Stimulated activated CD8-positive, alpha-beta memory T cell treated with anti-CD3 and anti-CD28 coated beads, Interleukin-2, amount 100 ng/mL, for 1 hour (primary cell): ENCODE measurements at places on chromosomes 5 and 9.

GRCh38 chr5:154238776-154239481, 48.4 kb downstream of the GALNT10 start:
- DNase-seq = no peak

DNA sequence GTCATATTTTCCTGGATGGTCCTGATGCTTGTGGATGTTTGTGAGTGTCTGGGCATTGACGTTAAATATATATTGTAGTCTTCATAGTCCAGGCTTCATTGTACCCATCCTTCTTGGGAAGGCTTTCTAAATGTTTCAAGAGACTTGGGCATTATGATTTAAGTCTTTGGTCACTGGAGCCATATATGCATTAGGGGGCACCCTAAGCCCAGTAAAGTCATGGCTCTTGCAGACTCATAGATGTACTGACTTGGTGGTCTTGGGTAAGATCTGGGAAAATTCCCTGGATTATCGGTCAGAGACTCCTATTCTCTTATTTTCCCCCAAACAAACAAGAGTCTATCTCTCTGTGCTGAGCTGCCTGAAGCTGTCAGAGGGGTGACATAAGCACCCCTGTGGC, 271.1 kb downstream of the TRIM36 start:
- no peak for DNase-seq

DNA sequence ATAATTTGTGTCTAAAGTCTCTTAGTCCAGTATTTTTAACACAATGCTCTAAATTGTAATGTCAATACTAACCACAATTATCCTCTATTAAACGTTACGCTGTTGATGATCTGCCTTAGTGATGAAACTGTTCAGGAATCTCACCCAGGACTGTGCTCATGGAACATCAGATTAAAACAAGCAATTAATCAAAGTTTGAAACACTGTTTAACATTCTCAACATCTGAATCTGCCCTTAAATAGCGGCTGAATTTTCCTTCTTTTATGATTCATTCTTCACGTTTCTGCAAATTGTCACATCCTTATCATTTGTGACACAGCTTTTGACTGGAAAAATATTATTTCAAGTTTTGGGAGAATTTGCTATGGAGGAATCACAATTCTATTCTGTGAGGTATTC, 113.8 kb downstream of the MARCHF11 start:
- no peak for DNase-seq

GRCh38 chr9:118577121-118577520, 792.1 kb downstream of the BRINP1 start:
- no peak for DNase-seq

DNA sequence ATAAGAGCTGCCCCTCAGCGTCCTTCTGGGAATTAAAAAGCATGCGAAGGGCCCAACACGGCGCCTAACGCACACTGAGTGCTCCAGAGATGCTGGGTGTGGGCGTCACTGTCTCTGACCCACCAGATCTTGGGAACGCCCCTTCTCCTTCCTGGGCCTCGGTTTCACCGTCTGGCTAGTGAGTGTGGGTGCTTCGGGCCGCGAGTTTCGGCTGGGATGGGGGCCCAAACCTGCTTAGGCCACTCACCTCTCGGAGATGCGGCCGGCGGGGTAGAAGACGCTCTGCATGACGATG, 3.7 kb downstream of the PIP5KL1 start:
- no peak for DNase-seq

DNA sequence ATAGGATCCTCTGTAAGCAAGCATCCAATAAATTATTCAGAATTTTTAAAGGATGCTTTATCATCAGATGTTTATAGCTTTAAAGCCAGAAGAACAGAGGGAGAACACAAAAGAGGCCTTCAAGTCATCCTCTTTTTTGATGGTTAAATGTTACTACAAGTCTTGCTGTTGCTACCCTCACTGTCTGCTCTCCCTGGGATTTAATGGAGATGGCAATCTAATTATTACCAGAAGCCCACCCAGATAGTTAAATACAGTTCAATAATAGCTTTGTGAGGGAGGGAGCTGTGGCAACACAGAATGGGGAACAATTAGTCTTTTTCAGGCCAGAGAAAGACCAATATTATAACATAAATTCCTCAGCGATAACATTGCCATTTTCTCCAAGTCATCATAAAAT, 87.0 kb upstream of the ACTBL2 start:
- DNase-seq = no peak

- DNase-seq = no peak
Observed at GRCh38 chr5:91378752-91379211, 4.3 kb downstream of the ARRDC3 start.

GRCh38 chr5:151896031-151896691, 28.5 kb downstream of the GLRA1 start:
- DNase-seq = no peak

- DNase-seq = no peak
Observed at GRCh38 chr5:10452768-10453331, 11.2 kb downstream of the ROPN1L start.

DNA sequence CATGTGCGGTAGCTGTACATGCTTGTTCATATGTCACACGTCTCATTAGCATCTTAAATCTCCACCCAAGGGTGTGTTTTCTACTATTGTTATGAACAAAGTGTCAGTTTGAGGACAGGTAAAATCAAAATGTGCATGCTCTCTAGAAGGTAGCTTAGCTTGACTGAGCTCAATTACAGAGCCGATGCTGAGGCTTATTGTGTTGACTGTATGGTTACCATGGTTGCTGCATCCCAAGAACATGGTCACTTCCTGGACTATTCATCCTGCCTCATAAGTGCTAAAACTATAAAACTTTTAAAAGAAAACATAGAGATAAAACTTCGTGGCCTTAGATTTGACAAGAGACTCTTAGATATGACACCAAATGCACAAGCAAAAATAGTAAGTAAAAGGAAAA, 426.1 kb upstream of the CTNND2 start:
- no peak for DNase-seq

GRCh38 chr5:53343187-53343586, 137.2 kb upstream of the FST start:
- no peak for DNase-seq

DNA sequence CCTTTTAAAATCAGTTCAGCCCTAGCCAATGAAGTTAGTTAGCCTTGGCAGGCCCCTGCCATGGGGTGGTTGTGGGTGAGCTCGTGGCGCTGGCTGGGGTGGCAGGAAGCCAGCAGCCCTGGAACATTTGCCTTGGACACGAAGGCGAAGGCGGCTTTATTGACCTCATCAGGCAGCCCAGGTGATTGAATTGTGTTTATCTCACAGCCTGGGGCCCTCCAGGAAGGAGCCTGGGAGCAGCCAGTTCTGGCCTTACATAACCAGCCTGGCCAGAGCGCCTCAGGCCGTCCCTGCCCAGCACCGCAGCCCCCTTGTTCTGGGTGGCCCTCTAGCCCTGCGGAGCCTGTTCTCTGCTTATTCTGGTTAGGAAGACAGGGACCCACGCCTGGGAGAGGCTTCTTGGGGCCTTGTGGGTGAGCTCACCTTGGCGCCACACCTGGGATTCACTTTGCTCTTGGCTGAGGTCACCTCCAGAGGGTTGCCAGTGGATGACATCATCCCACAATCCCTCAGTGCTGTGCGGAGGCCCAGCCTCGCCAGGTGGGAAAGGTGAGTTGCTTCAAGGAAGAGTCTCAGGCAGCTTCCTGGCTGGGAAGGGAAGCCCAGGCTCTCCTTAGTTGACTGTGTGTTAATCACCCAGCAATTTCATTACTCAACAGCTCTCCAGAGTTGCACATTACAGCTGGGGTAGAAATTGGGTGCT, 54.4 kb upstream of the RPL26L1 start:
- DNase-seq = no peak
